ENCODE measurements at places on chromosomes 1 and 21.

- DNase-seq = no peak
Observed at GRCh38 chr1:227508431-227508830, 54.9 kb upstream of the ZNF678 start.

DNA sequence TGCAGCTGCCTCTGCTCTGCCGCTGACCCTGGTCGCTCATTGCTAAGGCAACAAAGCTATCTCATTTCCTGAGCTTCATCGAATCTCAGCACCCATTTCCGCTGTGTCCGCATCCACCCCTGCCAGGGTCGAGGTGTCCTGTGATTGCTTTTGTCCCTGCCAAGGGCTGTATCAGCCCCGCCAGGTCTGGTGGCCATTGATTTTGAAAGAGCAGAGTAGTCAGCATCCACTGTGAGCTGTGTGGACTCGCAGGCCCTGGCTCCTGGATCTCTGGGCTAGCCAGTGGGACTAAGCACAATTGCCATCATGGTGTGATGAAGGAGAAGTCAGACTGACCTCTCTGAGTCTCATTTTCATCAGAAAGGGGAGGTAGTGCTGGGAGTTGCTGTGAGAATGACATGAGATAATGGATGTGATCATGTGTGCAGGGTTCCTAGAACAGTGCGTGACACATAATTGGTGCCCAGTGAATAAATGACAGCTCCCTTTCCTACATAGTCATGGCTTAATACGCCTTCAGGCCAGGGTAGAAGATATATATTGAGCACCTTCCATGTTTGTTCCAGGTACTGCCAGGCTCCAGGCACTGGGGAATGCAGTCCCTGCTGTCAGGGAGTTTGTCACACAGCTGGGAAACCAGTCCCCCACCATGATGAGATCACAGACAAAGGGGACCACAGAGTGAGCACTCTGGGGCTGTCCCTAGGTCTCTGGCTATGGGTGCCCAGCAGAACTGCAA lies 32.1 kb downstream of the NAV1 start:
- no peak for DNase-seq

DNA sequence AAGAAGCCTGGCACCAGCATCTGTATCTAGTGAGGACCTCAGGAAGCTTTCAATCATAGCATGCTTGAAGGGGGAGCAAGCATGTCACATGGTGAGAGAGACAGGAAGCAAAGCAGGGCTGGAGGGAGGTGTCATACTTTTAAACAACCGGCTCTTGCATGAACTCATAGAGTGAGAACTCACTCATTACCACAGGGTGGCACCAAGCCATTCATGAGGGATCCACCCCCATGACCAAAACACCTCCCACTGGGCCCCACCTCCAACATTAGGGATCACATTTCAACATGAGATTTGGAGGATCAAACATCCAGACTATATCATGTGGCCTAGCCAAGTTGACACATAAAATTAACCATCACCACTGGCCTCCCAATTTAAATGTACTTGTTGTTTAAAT lies 125.1 kb upstream of the KCND3 start:
- DNase-seq = peak; percentile 4

DNA sequence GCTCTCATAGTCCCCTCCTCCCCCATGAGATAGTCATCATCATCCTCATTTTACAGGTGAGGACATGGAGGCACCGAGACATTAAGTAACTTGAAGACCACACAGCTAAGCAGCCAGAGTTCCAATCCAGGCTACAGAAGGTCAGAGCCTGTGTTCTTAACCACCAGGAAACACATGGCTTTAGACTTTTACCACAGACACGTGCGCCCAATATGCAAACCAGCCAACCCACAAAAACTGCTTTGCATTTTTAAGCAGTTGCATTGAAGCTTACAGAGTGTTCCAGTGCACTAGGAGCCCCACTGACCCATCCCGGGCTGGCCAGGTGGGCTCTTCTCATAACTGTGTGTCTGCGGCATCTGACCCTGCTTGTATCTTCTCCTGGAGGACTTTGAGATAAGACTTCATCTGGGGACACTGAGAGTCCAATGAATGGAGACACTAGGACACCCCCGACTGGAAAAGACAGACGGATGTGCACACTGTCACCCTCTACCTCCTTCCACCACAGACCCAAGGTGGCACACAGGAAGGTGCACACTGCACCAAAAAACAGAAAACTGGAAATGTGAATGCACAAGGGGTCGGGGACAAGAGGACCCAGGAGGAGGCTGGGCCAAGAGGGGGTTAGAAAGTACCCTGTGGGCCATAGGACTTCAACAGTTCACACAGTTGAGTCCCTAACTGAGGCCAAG lies 56.4 kb downstream of the ETS2 start:
- no peak for DNase-seq

GRCh38 chr1:9590945-9591668 lies 2.4 kb downstream of the TMEM201 start:
- no peak for DNase-seq

GRCh38 chr21:29215709-29216108 lies 83.0 kb upstream of the BACH1 start:
- no peak for DNase-seq

DNA sequence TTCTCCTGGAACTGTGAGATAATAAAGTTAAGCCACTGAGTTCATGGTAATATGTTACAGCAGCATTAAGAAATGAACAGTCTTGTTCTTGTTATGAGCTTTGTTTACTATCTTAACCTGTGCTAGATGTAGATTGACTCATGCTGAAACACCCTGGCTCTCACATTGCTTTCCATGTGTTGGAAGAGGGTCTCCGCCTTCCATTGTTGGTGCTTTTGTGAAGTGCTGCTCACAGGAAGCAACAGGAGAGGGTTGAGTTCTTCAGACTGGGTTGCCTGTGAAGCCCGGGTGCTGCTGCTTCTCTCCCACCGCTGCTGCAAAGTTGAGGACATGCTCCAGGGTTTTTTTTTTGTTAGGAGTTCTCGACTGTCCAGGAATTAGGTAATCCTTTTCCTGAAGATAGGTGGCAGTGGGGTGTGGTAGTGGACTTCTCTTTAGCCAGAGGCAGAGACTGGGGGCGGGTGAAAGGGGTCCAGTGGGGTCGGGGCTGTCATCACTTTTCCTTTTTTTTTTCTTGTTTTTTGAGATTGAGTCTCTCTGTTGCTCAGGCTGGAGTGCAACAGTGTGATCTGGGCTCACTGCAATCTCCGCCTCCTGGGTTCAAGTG lies 28.7 kb upstream of the HMGN1 start:
- peak; percentile 38 for DNase-seq

- no peak for DNase-seq
Observed at GRCh38 chr1:91741301-91741700, 144.7 kb downstream of the TGFBR3 start.

- DNase-seq = peak; percentile 90
Observed at GRCh38 chr1:151512801-151513625, 1.8 kb downstream of the CGN start.

GRCh38 chr1:87243573-87243972 lies 85.1 kb upstream of the LMO4 start:
- no peak for DNase-seq

DNA sequence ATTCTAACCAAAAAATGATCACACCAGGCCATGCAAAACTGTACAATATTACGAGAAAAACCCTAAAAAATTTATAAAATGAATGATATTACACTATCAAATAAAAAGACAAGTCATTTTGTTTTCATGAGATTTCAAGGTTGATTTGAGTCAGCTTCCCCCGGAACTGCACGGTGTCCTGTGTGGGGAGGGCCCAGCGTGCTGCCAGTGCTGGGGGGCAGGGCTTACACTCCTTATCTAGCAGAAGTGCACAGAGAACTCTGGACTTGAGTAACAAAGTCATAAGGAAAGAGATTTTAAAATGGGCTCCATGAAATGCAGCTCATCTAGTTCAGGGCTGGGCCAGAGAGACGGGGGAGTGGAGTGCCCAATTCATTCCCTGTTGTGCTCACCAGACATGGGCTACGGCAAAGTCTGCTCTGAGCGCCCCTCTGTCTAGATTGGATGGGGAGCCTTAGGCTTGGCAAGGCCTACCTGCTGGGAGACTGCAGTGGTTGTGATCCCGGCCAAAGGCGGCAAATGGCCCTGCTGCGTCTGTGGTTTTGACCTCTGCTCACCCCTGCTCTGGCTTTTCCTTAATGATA lies 50.1 kb downstream of the COQ8A start:
- DNase-seq = no peak

DNA sequence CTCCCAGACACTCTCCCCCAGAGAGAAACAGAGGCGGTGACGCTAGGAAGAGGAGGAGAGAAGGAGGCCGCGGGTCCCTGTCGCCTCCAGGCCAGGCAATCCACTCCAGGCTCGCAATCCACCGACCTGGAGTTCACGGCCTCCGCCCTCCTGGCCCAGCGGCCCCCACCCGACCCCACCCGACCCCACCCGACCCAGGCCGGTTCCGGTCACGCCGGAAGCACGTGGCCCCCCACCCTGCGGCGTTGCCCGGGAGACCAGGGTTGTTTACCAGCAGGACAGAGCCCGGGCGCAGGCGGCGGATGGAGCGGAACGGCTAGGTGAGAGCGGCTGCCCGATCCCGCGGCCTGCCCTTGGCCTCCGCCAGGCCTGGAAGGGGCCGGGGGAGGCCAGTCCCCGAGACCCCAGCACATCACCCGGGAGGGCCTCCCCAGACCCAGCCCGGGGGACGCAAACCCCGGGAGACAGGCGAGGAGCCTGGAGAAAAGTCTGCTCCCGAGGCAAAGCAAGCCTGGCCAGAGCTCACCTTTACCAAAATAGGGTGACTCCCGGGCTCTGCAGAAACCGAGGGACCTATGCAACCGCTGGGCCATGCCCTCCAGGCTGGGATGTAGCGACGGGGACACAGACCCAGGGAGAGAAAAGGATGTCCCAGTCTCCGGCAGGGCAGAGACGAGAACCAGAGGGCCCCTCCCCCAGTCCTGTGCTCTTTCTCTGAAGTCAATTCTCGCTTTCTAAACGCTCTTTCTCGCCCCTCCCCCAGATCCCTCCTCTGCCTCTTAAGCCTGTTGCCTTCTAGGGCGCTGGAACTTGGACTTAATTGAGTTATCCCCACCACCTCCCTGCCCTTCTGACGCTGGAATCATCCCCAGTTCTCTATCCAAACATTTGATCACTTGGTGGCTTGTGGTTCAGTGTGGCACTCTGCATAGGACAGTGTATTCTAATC lies at the start of the genes PLA2G2C and UBXN10:
TSS of gene PLA2G2C (minus strand) at position 685 of the 949 bp plus-strand sequence. CDS start 9,155 bp downstream, outside the sequence.
TSS of gene UBXN10 (plus strand) at position 263 of the 949 bp plus-strand sequence. CDS start 4,466 bp downstream, outside the sequence.
- DNase-seq = peak; percentile 62

DNA sequence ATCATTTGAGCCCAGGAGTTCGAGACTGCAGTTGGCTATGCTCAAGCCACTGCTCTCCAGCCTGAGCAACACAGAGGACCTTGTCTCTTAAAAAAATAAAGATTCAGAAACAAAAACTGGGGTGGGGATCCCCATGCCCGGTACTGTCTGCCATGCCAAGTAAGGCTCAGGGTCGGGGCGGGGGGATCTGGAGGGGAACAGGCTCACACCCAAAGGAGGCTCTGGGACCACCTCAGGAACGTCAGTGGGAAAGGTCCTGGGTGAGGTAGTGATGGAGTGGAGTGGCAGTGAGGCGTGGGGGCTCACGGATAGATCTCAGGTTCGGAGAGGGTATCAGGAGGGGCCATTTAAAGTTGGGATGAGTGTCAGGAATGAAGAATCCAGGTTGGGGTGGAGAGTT lies 765 bp upstream of the S100A4 start:
- DNase-seq = no peak

- peak; percentile 50 for DNase-seq
Observed at GRCh38 chr1:93346421-93346993, 800 bp downstream of the DR1 start.

GRCh38 chr1:224799083-224799482 lies 130.4 kb upstream of the DNAH14 start:
- DNase-seq = no peak

DNA sequence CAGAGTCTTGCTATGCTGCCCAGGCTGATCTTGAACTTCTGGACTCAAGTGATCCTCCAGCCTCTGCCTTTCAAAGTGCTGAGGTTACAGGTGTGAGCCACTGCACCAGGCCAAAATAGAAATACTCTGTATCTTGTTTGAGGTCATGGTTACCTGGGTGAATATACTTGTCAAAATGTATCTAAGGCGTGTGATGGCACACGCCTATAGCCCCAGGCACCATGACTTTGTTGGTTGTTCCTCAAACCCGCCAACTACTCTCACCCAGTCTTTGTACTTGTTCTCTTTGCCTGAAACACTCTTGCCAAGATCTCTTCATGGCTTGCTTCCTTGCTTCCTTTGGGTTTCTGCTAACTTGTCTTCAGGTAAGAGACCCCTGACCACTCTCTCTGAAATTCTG lies 38.0 kb upstream of the RGS5 start:
- no peak for DNase-seq

- DNase-seq = no peak
Observed at GRCh38 chr1:248730507-248731335, 24.8 kb downstream of the LYPD8 start.

DNA sequence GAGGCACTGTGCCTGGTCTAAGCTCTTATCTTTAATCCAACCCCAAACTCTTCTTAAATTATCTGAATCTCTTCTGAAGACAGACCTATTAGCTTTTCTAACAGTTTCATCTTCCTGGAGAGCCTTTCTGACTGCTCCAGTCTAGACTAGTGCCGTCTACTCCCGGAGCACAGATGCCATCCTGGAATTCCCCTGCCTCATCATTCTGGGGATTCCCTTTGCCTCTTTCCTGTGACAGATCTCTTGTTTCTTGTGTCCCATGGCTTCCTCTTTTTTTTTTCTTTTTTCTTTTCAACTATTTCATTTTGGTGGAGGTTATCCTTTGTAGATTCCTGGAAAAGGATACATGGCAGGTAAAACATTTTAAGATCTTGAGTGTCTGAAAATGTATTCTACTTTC lies 11.7 kb downstream of the SEMA4A start:
- DNase-seq = no peak

- DNase-seq = peak; percentile 80
Observed at GRCh38 chr1:44609412-44609767, 64.9 kb downstream of the TMEM53 start.

GRCh38 chr1:170682169-170682568 lies 18.2 kb downstream of the PRRX1 start:
- no peak for DNase-seq

DNA sequence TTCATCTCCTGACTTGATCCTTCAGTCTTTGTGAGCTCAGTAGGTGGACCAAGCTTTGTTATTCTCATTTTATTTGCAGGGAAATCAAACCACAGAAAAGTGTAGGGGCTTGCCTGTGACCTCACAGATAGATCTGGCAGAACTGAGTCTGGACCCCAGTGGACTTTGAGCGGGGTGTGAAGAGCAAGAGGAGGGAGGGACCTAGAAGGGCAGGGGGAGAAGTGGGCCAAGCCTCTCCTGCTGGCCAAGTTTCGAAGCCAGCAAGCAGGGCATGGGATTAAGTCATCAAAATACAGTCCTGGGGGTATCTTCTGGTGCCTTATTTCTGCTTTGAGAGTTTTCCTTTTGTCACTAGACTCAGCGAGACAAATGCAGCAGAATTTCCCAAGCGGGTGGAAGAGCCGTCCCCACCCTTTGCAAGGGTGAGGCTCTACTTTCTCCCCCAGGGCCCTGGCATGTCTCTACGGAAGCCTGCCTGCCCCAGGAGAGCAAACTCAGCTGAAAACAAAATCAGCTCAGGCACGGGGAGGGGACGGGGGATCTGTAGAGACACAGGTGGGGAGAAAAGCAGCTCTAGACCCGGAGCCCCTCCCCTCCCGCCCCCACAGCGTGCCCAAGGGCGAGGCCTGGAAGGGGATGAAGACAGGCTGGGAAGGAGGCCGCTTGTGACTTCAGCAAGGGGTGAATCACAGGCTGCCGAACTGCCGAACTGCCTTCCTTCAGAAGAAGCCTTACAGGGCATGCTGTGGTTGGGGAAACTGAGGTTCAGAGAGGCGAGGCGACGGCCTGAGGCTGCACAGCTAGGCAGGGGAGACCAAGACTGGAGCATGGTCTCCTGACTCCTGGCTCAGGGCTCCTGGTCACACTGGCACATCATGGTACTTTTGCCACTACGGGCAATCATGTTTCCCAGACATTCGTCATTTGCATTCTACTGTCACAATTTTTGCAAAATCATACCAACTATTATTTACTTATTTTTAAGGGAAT lies 19.2 kb downstream of the PKP1 start:
- peak; percentile 50 for DNase-seq

Data from ELF-1 (cell line).